ENCODE measurements at places on chromosomes 7 and 10.
A peak's percentile ranks its signal among the peaks of the same experiment; 100 is the strongest.

DNA sequence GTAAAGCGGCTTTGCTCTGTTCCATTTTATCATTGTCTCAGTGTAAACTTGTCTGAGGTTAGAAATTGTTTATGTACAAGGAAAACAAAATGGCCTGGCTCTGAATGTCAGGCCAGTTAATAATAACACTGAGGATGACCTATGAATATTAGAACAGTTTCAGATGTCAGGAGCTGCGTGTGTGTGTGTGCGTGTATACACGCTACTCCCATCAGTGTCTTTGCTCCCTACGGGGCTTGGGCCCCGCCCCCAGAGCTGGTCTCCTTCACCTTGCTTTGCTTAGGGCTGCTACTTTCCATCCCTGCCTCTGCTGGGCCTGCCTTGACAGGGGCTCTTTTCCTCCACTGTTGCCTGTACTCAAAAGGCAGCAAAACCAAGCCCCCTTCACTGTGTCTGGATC is 142.3 kb upstream of the BET1 start:
- DNase-seq: no peak

- peak; percentile 49 for DNase-seq
Measured at GRCh38 chr7:3370068-3370830, 69.2 kb downstream of the SDK1 start.

DNA sequence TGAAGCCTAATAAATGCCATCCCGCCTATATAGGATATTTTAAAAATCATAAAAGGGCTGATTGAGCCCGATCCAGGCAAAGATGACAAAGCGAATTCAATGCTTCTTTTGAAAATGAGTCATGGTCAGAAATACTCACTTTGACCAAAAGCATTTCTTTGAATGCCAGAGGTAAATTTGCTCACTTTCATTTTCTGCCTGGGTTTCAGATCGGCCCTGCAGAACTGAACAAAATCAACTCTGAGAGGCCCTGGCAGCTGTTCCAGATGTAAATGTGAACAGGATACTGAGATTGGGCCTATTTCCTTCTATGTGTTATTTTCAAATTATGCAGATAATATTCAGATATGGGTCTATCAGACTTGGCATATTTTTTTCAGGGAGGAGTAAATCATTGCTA is 114.8 kb upstream of the ARID5B start:
- no peak for DNase-seq

DNA sequence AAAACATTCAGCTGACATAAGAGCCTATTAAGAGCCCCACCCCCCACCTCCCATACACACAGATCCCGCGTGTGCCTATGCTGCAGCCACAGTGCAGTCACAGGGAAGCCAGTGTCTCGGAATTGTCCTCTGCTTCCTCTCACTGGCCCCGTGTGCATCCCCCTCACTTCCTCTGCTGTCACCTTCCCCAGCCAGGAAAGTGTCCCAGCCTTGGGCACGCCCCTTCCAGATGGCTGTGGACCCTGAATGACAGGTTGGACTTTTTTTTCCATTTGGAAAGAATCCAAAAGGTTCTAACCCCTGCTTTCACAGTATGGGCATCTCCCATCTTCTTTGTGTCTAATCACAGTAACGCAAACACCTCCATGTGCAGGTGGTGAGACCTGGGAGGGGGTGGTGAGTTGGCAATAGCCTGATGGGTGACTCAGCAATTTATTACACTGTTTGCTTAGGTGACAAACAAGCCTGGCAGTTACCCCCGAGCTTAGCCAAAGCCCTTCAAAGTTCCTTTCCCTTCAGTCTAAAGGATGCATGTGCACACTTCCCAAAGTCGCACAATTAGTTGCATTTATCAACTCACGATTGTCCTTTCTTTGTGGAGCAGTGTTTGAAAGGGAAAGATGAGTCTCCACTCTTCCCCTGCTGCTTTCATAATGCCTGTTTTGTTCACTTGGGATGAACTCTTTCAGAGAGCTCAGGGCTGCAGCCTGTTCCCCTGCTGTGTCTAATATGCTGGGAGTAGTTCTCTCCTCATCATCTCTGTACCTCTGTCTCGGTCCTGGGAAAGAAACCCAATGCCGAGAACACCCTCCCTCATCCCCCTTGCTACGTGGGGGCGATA is 67.5 kb upstream of the EFCAB10 start:
- DNase-seq: no peak

DNA sequence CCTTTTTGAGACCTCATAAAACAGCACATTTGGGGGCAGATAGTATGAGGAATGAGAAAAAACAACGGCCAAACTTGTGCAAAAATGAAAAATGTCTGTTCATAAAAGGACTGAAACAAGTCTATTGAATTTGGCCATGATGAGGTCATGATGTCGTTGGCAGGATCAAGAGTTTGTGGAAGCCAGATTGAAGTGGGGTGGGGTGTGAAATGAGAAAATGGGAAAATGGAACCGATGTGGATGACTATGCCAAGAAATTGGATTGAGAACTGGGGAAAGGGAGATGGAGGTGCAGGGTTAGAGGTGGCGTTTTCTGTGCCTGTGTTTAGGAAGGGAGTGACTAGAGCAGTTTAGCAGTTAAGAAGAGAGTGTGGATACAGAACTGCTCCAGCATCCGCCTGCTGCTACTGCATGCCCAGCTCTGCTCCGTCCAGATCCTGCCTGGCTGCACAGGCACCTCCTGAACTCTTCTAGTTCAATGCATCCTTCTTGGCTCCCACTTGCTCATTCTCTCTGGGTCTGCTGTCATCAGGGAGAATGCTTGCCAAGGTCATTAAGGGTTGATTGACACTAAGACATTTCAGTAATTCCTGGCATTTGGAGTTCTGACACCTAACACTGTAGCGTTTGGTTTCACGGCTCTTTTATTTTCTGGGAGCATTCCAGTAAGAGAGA is 111.9 kb downstream of the GALNT17 start:
- DNase-seq: no peak

GRCh38 chr7:36630112-36630650 is 94.1 kb downstream of the AOAH start:
- no peak for DNase-seq

- no peak for DNase-seq
Measured at GRCh38 chr7:41925946-41926345, 223.1 kb upstream of the INHBA start.

DNA sequence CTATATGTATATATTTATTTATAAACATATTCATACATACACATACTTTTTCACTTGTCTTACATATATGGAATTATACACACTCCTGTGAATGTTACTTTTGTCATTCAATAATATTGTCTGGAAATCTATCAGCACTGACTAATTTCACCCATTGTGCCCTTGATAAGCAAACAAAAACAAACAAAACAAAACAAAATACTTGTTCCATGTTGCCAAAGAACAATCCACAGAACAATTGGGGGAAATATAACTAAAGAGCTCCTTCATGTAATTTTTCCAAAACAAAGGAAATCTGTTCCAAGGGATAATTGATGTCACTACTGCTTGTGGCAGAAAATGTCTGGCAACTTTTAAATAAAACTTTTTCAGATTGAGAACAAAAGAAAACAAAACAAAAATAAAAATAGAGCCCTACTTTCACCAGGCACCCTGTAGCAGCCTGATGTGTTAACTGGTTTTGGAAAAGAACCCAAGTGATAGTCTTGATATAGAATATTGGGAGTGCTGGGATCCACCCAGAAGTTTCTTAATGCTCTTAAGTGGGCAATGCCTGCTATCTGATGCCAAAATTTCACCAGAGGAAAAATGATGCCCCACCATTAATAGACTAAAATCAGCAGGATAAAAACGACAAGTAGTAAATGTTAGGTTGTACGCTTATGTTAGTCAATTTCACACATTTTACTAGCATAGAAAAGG is 34.0 kb upstream of the CCDC7 start:
- DNase-seq: no peak

DNA sequence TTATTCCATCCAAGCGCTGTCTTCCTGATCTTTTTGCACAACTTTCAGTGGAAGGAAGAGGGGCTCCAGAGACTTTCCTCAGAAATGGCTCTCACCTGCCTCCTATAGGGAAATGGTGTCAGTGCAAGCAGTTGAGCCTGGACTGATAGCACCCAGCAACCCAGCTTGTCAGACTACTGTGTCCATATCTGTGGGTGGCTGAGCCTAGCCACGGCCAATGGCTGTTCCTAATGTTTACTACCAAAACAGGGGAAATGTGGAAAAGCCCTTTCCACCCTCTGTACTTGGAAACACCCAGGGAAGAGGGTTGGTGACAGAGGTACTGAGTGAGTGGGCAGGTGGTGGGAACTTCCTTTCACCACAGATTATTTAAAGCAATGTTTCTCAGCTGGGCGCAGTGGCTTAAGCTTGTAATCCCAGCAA is 4.3 kb upstream of the YKT6 start:
- peak; percentile 15 for DNase-seq

GRCh38 chr7:132576721-132577085 is 433 bp upstream of the PLXNA4 start:
- no peak for DNase-seq

- DNase-seq: no peak
Measured at GRCh38 chr10:44647473-44647872, 262.6 kb upstream of the CXCL12 start.

- DNase-seq: no peak
Measured at GRCh38 chr10:124722798-124723783, 21.1 kb downstream of the FAM53B start.

GRCh38 chr10:44382131-44382858 is 2.6 kb downstream of the CXCL12 start:
- no peak for DNase-seq

- no peak for DNase-seq
Measured at GRCh38 chr7:99383791-99384370, 9.4 kb downstream of the ARPC1B start.

GRCh38 chr7:55965100-55965470 is 700 bp downstream of the NIPSNAP2 start:
- DNase-seq: no peak

- no peak for DNase-seq
Measured at GRCh38 chr10:88999625-89000024, 9.0 kb downstream of the FAS start.

GRCh38 chr7:121126801-121127534 is 138.5 kb downstream of the CPED1 start:
- DNase-seq: no peak

DNA sequence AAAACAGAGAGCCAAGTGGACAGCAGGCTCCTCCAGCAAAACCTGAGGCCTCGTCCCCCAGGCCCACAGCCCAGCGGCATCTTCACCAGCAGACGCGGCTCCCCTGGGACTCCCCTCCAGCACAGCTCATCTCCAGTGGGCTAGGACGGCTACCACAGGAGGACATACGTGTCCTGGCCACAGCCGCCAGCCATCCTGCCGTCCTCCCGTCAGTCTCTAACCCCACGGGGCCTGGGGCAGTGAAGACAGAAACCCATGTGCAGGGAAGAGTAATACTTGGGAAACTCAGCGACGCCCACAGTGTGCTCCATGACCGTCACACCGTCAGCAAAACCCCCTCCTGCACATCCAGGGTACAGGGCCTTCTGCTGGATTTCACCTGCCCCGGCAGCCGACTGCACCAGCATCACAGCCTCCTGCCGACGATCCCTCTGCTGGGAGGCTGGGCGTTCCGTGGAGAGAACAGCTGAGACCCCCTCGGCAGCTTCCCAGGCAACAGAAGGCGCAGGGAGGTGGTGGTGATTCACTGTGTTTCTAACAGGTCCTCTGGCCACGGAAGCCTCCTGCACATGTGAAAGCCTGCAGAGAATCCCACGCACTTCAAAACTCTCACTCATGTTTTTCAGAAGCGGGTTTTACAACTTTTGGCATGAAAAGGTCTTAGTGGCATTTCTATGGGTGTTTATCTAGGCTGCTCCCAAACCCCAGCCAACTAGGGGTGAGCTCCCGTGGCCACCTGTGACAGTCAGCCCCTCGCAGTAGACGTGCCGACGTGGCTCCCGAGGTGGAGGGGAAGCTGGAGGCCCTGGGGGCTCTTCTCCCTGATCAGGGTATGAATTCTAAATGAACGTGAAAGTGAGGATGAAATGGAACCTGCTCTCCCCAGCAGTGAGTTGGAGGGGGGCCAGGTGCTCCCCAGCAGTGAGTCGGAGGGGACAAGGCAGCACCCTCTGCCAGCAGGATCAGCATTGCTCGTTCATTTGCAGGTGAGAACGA is 513.5 kb downstream of the PTPRN2 start:
- no peak for DNase-seq

GRCh38 chr10:123556049-123556448 is 110.1 kb upstream of the GPR26 start:
- DNase-seq: no peak

GRCh38 chr7:47428052-47428767 is 153.7 kb downstream of the TNS3 start:
- DNase-seq: no peak

GRCh38 chr7:135853499-135853898 is 104.9 kb upstream of the FAM180A start:
- DNase-seq: no peak

GRCh38 chr10:126479280-126479895 is 91.1 kb upstream of the ADAM12 start:
- DNase-seq: no peak

DNA sequence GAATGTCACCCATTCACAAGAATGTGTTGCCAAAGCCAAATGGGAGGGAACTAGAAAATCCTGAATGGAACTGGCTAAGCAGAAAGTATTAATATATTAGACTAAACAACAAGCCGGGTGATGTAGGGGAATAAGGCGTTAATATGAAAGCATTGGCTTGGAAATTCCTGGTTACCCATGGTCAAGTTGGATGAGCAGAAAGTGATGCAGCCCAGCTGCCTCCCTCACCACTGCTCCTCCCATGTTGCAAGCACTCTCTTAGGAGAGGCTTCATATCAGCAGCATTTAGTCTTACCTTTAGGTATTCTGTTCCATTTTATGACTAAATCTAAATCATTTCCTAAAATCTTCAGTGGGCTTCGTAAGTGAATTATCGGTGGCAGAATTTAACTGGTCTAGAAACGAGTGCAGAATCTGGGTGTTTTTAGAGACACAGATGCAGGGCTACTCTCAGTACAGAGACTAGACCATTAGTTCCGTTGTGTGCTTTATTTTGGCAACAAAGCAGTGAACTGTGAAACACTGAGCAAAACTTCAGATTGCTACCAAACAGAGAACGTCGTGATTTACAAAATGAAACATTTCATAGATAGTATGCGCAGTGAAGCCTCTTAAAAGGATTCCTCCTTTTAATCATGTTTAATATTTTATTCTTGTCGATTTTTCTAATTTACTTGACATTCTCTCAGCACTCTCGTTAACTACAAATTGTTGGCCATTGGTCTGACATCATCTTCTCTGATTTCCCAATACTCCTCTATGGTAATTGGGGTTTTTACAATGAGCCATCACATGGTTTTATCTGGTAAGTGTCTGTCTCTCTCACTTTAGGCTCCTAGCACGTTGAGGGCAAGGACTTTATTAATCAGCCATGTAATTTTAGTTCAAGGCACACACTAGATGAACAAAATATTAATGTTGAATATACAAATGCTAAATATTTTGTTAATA is 22.0 kb upstream of the HGF start:
- no peak for DNase-seq

- DNase-seq: no peak
Measured at GRCh38 chr10:42987121-42987541, 89.7 kb upstream of the RET start.

GRCh38 chr10:47255033-47255813 is 44.8 kb upstream of the GDF10 start:
- DNase-seq: no peak

GRCh38 chr10:122157451-122157850 is 113.6 kb upstream of the BTBD16 start:
- no peak for DNase-seq
